ENCODE measurements at places on chromosomes 6 and 20. TPM values are rescaled to one million over a fixed set of nuclear protein-coding genes. Genes with fewer than 3 reads are reported as not detected.

The DBNDD2 gene
- 15.9 TPM for total RNA-seq

The ZNF334 gene
- total RNA-seq = 16.1 TPM

The EDN1 gene
- 4.6 TPM for total RNA-seq

The SPAG4 gene
- total RNA-seq = 1.6 TPM

The DEFB126 gene
- not detected for total RNA-seq

The ZNF311 gene
- 5.8 TPM for total RNA-seq

The RSPO3 gene
- total RNA-seq = 3.7 TPM

The OCSTAMP gene
- total RNA-seq = not detected

The IL17F gene
- not detected for total RNA-seq

The BPIFB3 gene
- total RNA-seq = not detected

The GHRH gene
- 2.3 TPM for total RNA-seq

The C20orf144 gene
- not detected for total RNA-seq

The TAP1 gene
- total RNA-seq = 8.3 TPM

The HLA-DQB1 gene
- total RNA-seq = 4.4 TPM

The RHAG gene
- total RNA-seq = 0.92 TPM

The BHLHE23 gene
- total RNA-seq = not detected

The NKAIN2 gene
- total RNA-seq = 33.0 TPM

The KIFC1 gene
- total RNA-seq = 5.8 TPM

The SRSF12 gene
- total RNA-seq = 45.0 TPM

The POM121L2 gene
- not detected for total RNA-seq

The TULP1 gene
- not detected for total RNA-seq

The TRIM15 gene
- total RNA-seq = not detected

The VSX1 gene
- 0.46 TPM for total RNA-seq

The CALHM4 gene
- 0.46 TPM for total RNA-seq

The PEX3 gene
- total RNA-seq = 36.7 TPM

The ASCC3 gene
- total RNA-seq = 44.1 TPM

The PARD6B gene
- 21.0 TPM for total RNA-seq

The SEMG1 gene
- not detected for total RNA-seq

The SLC12A5 gene
- 113 TPM for total RNA-seq

The MROH8 gene
- total RNA-seq = 9.9 TPM

The ADTRP gene
- 0.69 TPM for total RNA-seq

The NMBR gene
- 9.7 TPM for total RNA-seq

The CLPSL1 gene
- not detected for total RNA-seq

The TMEM74B gene
- total RNA-seq = 16.1 TPM

The FRK gene
- total RNA-seq = 0.92 TPM

The FUT9 gene
- total RNA-seq = 102 TPM

The RSPH9 gene
- total RNA-seq = 6.0 TPM

The MUC21 gene
- total RNA-seq = not detected

The APCDD1L gene
- total RNA-seq = not detected

The LPA gene
- total RNA-seq = 7.6 TPM

The KDM1B gene
- total RNA-seq = 48.2 TPM

The MTO1 gene
- total RNA-seq = 26.8 TPM

The SLC22A3 gene
- 3.9 TPM for total RNA-seq

The ADGRF1 gene
- total RNA-seq = under 0.01 TPM

The JPH2 gene
- total RNA-seq = 0.46 TPM

The SCRT2 gene
- 0.92 TPM for total RNA-seq

The TFAP2C gene
- total RNA-seq = under 0.01 TPM

The VGLL2 gene
- 0.46 TPM for total RNA-seq

The DNAH8 gene
- total RNA-seq = under 0.01 TPM

The TCP11 gene
- 0.23 TPM for total RNA-seq

The NKX2-4 gene
- 2.1 TPM for total RNA-seq

The EPHA7 gene
- total RNA-seq = 87.4 TPM

The SLC22A1 gene
- total RNA-seq = 0.46 TPM

The OR2J3 gene
- not detected for total RNA-seq

The SOX18 gene
- total RNA-seq = 1.6 TPM

The C6orf58 gene
- 1.2 TPM for total RNA-seq
